Caco-2 (cell line): ENCODE measurements at places on chromosomes 2 and 18.
A peak's percentile ranks its signal among the peaks of the same experiment; 100 is the strongest.

GRCh38 chr2:225038231-225038523 is 4.1 kb downstream of the DOCK10 start:
- H3K27me3 ChIP-seq, result peaks cover 2% of the 10 kb centered on the region
- no peaks in the 10 kb centered on the region for H3K4me1 ChIP-seq
- no peak for DNase-seq
- H3K4me3 ChIP-seq, result no peak overlapping the region

DNA sequence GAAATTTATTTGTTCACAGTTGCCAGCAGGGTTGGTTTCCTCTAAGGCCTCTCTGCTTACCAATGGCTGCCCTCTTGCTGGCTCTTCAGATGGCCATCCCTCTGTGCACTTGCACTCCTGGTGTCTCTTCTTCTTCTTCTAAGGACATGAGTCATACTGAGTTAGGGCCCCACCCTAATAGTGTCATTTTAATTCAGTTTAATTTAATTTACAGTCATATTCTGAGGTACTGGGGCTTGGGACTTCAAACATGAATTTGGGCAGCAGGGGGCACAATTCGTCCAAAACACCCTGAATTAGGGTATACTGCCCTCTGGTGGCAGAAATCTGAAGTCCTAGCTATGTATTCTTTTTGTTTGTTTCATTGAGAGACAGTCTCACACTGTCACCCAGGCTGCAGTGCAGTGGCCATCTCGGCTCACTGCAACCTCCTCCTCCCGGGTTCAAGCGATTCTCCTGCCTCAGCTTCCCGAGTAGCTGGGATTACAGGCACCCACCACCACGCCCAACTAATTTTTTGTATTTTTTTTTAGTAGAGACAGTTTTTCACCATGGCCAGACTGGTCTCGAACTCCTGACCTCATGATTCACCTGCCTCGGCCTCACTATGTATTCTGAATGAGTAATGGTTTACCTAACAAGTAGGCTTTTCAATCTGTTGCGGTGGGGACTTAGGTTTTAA is 19.8 kb downstream of the SLC4A1AP start:
- DNase-seq, result peak; percentile 82
- no peaks in the 10 kb centered on the region for H3K27me3 ChIP-seq
- H3K27ac ChIP-seq, result peak overlapping the region; percentile 81
- no peak overlapping the region for H3K4me3 ChIP-seq

- no peaks in the 10 kb centered on the region for H3K27me3 ChIP-seq
- DNase-seq, result no peak
- H3K4me3 ChIP-seq, result no peak overlapping the region
- H3K36me3 ChIP-seq, result no peaks in the 10 kb centered on the region
Measured at GRCh38 chr2:167471734-167472133, 583.5 kb downstream of the XIRP2 start.

- no peak for DNase-seq
- no peak overlapping the region for H3K4me3 ChIP-seq
- no peaks in the 10 kb centered on the region for H3K36me3 ChIP-seq
- no peak overlapping the region for H3K27ac ChIP-seq
- no peaks in the 10 kb centered on the region for H3K27me3 ChIP-seq
Measured at GRCh38 chr2:229974266-229974665, 52.0 kb downstream of the FBXO36 start.

GRCh38 chr2:69059731-69060290 is 46.8 kb downstream of the ANTXR1 start:
- peaks cover 17% of the 10 kb centered on the region for H3K4me1 ChIP-seq
- no peak for DNase-seq
- no peak overlapping the region for H3K4me3 ChIP-seq
- H3K27me3 ChIP-seq, result no peaks in the 10 kb centered on the region

- no peaks in the 10 kb centered on the region for H3K27me3 ChIP-seq
- no peak for DNase-seq
- no peak overlapping the region for H3K27ac ChIP-seq
- no peaks in the 10 kb centered on the region for H3K36me3 ChIP-seq
- H3K4me3 ChIP-seq, result no peak overlapping the region
Measured at GRCh38 chr2:113795405-113795920, 39.0 kb upstream of the SLC35F5 start.

DNA sequence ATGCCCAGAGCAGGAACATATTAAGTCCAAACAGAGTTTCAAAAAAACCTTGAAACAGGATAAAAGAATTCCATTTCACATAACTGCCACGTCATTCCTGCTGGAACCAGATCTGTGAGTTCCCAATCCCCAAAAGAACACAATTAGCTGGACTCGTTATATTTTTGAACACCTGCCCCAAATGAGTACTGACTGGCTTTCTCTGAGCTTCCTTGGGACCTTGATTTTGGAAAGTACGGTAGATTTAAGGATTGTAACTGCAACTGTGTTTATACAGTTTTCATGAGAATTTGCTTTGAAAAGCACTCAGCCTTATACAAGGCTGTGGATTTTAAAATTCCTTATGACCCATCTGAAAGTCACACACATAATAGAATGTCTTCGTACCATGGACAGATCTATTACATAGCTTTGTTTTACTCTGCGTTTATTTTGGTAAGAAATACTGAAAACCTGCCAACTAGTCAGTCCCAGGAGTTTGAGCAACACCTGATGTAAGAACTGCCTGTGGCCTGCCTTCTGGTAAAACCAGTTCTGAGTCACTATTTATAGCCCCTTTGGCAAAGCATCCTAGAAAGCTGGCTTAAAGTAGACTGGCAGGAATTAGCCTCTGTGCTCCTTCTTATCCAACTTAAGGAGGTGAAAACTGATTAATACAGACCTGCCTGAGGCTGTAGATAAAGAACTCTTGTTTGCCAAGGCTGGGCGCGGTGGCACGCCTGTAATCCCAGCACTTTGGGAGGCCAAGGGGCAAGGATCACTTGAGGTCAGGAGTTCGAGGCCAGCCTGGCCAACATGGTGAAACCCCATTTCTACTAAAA is 48.1 kb downstream of the MERTK start:
- H3K27me3 ChIP-seq, result no peaks in the 10 kb centered on the region
- DNase-seq, result peak; percentile 87
- H3K4me3 ChIP-seq, result no peak overlapping the region

DNA sequence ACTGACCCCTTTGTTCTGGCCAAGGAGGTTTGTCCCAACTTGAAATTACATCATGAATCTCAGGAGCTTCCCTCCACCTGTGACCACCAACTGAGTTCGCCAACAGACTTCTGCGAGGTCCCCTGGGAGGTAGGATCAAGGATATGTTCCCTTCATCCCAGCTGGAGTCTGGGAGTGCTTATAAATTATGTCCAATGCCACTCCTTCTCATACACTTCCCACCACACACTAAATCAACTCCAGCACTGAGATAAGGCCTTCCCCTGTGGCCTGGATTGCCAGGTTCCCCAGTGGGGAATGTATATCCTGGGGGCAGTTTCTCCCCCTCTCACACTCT is 99.2 kb downstream of the RND3 start:
- no peak for DNase-seq
- H3K27me3 ChIP-seq, result no peaks in the 10 kb centered on the region
- no peak overlapping the region for H3K4me3 ChIP-seq
- no peak overlapping the region for H3K27ac ChIP-seq
- no peaks in the 10 kb centered on the region for H3K36me3 ChIP-seq

GRCh38 chr2:190999058-190999457 is 14.9 kb downstream of the STAT1 start:
- peaks cover 7% of the 10 kb centered on the region for H3K4me1 ChIP-seq
- H3K27ac ChIP-seq, result no peak overlapping the region
- no peak for DNase-seq
- H3K4me3 ChIP-seq, result no peak overlapping the region
